ENCODE measurements at places on chromosomes 4 and X. TPM values are rescaled to one million over a fixed set of nuclear protein-coding genes. Genes with fewer than 3 reads are reported as not detected.

DNA sequence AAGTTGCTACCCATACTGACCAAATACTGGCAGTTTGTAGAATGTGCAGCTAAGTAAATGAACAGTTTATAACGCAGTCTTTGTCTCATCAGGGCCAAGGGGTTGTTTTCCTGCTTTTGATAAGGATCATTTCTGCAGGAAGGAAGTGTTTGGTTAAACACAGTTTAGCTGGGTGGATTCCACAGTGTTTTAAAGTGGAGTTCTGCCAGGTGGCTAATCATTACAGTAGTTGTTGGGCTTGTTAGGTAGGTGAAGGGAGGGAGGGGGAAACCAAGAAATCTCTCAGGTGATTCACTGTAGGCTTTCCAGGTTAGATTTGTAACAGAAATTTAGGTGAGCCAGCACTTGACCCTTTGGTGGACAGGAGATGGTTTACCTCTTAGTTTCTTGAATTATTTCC is 58.1 kb downstream of the FNIP2 start:
- DNase-seq: no peak

DNA sequence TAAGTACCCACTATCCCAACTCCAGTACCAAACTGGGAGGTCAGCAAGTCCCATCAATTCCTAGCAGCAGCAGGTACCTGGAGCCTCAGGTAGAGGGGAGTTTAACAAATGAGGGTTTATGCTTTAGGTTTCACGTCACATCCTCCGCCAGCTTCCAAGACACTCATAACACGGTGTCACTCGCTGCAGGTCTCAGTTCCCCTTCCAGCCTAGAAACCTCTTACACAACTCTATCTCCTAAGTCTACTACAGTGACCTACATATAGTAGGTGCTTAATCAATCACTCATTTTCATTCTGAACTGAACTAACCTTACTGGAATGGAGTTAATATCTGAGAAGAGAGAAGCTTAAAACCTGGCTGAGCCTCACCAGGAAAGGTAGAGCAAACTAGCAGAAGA is 96.0 kb downstream of the EFHC2 start:
- DNase-seq: no peak

HMX1 gene
- polyA plus RNA-seq: not detected

- DNase-seq: no peak
Measured at GRCh38 chrX:72566448-72566847, 6.2 kb downstream of the HDAC8 start.

DNA sequence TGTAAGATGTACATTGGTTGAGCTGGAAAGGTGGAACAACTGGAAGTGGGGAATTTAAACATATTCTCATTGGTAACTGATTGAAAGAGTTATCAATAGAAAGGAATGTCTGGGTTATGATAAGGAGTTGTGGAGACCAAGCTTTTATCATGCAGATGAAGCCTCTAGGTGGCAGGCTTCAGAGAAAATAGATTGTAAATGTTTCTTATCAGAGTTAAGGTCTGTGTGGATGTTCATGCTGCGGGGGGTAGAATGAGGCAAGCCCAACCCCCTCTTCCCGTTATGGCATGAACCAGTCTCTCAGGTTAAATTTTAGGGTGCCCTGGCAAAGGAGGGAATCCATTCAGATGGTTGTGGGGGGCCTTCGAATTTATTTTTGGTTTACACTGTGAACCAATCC is 16.0 kb downstream of the ARSD start:
- DNase-seq: no peak

GRCh38 chr4:62387808-62388207 is 1187.7 kb downstream of the ADGRL3 start:
- no peak for DNase-seq

MAGEA3 gene
- not detected for polyA plus RNA-seq

ANKRD50 gene
- 0.16 TPM for polyA plus RNA-seq

CYBB gene
- not detected for polyA plus RNA-seq

All from CD8-positive, alpha-beta memory T cell (primary cell).